ENCODE measurements at places on chromosomes 6 and 20.

- no peak for DNase-seq
These were observed 7.8 kb downstream of the QRSL1 start for GRCh38 chr6:106637051-106637716.

- DNase-seq: no peak
These were observed 26.0 kb upstream of the PCMTD2 start for GRCh38 chr20:64229507-64230061.

DNA sequence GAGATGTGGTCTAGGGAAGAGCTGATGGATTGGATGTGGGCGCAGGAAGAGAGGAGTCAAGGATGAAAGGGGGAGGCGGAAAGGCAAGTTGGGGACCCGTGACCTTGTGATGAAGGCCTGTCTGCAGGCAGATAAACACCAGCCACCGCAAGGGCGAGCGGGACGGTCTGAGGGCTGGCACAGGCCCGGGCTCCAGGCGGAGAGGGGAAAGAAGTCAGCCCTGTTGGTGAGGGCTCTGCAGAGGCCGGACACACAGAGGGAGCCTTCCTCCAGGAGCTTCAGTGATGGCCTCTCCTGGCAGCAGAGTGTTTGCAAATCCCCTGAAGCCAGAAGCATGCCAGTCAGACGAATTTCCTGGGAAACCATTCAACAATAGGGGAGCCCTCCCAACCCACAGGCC, 112.2 kb downstream of the ZDHHC14 start:
- DNase-seq: no peak

DNA sequence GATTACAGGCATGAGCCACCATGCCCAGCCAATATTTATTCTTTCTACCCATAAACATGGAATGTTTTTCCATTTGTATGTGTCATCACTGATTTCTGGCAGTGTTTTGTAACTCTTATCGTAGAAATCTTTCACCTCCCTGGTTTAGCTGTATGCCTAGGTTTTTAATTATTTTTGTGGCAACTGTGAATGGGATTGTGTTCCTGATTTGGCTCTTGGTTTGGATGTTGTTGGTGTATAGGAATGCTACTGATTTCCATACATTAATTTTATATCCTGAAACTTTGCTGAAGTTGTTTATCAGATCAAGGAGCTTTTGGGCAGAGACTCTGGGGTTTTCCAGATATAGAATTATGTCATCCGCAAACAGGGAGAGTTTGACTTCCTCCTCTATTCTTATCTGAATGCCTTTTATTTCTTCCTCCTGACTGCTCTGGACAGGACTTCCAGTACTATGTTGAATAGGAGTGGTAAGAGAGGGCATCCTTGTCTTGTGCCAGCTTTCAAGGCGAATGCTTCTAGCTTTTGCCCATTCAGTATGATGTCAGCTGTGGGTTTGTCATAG, 198.6 kb downstream of the ZDHHC14 start:
- no peak for DNase-seq

- no peak for DNase-seq
These were observed 145.1 kb downstream of the MRPL14 start for GRCh38 chr6:43982084-43982625.

DNA sequence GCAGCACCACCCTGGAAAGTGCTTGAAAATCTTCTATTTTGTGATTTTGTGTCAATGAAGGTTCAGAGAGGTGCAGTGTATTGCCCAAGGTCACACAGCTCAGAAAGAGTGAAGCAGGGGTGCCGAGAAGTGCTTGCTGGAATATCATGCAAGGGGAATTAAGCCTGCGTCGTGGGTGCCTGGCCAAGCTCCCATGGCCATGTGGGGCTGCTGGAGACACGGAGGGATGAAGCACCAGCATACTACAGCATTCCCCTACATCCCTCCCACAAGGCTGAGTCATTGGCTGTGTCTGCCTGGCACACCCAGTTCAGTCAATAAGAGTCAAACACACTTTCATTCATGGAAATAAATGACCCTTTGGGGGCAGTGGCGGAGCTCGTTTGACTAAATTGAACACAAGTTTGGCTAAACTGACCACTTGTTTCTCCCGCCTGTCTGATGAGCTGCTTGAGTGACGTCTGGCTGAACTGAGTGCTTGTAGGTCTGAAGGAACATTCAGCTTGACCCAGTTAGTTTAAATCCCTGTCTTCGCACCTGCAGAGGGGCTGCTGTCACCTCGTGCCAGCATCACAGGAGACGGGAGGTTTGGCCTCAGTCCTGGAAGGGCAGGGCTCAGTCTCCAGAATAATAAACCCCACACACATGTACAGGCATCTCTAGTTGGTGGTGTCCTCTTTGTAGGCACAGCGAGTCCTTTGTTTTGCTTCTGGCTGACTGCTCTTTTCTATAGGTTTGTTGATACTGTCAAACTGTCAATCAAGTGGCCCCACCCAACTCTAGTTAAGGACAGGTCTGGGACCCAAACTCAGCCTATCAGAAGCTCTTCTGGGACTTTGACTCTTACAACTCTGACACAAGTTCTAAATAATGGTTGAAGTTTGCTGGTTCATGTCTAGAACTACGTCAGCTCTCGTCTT, 8.4 kb upstream of the TGM2 start:
- peak; percentile 59 for DNase-seq

DNA sequence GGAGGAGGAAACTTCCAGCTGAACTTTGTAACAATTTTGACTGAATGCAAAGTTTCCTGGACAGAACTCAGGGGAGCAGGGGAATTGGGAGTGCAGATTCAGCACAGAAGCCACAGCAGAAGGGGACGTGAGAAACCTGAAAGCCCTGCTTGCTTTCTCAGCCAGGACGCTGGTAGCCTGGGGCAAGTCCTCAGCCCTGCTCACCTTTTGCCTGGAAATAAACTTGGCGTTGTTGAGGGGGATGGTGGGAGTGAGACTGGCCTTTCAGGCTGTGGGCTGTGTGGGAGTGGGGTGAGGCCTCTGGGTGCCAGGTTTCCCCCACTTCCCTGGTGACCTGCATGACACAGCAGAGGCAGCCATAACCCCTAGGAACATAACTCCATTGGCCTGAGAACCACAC, 238.1 kb upstream of the HS3ST5 start:
- DNase-seq: no peak
